ENCODE measurements at places on chromosomes 11 and 22. TPM values are rescaled to one million over a fixed set of nuclear protein-coding genes. Genes with fewer than 3 reads are reported as not detected.

DNA sequence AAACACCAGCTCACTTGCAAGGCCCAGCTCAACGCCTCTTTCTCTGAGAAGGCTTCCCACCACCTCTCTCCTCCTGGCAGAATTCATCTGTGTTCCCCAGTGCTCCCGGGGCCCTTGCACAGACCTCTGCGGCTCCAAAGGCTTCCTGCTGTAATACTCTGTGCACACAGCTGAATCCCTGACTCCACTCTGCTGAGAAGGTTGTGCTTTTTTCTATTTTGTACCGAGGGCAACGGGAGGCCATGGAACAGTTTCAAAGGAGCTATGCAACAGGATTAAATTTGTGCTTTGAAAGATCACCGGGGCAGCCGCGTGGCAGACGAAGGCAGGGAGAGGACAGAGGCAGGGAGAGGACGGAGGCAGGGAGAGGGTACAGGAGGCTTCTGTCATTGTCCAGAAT is 49.2 kb upstream of the SYT7 start:
- no peak for DNase-seq
- H3K27me3 ChIP-seq, result peaks cover 3% of the 10 kb centered on the region
- H3K4me1 ChIP-seq, result no peaks in the 10 kb centered on the region
- no peak overlapping the region for H3K27ac ChIP-seq

DNA sequence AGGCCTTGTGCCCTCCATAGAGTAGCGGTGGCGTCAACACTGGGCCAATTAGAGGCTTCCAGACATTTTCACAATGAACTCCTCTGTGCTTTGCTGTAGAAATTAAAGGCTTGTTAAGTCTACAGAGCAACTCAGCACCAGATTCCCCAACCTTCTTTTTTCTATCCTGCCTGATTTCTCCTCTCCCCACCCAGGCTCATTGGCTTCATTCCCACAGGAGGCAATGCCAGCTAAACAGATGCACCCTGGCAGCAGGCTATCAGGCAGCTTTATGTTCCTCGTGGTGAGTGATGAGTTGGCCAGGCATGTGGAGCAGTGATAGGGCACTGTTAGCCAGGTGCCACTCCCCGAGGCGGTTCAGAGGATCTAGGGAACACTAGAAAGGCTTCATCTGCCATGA is 4.8 kb downstream of the DIXDC1 start:
- no peak for DNase-seq
- no peak overlapping the region for H3K27ac ChIP-seq
- H3K4me3 ChIP-seq, result no peak overlapping the region

DNA sequence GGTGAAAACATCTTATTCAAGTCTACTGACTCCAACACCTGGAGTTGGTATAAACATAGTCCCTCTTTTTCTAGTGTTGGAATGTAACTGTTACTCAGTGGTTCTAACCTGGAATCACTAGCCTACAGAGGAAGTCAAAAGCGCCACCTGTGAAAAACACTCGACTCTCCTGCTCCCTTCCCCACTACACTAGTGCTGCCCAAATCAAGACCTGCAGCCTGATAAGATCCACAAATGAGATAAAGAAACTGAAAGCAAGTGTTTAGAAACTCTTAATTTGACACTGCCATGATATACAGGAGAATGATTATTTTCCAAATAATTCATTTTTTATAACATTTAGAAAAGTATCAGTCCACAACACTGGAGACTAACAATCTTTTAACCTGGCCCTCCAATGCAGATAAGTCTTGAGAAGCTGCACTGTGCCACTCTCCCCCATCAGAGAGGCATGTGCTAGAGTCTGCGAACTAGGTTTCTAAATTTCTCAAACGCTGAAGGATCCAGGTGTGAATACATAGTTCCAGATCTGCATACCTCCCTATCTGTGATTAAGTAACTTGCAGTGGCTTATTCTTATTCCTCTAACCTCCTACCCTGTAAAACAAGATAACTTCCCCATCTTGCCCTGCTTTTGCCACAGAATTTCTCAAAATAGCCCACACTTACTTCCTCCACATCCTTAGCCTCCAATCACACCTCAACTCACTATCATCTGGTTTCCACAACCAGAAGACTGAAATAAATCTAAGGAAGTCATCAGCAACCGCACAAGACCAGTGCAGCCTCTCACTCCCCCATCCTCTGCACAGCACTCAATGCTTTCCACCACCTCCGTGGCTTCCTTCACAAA is 88.1 kb downstream of the RRAS2 start:
- H3K27ac ChIP-seq, result no peak overlapping the region
- DNase-seq, result no peak
- peak overlapping the region; percentile 10 for H3K4me3 ChIP-seq
- no peaks in the 10 kb centered on the region for H3K36me3 ChIP-seq
- H3K4me1 ChIP-seq, result peaks cover 20% of the 10 kb centered on the region

The CYP2D6 gene
- 7.4 TPM for total RNA-seq

The ARRB1 gene
- 26.7 TPM for total RNA-seq

DNA sequence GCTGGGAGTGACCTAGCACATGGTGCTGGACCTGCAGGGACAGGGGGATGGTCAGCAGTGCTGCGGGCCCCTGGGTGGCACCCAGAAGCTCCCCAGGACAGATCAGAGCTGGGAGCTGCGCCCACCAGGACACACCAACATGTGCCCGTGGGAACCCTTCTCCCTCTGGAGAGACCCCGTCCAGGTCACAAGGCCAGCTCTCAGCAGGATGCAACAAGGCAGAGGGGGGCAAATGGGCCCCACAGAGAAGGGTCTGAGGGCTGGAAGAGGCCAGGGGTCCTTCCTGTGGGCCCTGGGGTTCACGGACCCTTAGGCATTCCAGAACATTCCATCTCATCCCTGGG is 6.2 kb downstream of the DUSP8 start:
- no peak overlapping the region for H3K4me3 ChIP-seq
- no peaks in the 10 kb centered on the region for H3K27me3 ChIP-seq
- no peak overlapping the region for H3K27ac ChIP-seq
- no peak for DNase-seq

The MRGPRX4 gene
- total RNA-seq, result not detected

The OSM gene
- 13.9 TPM for total RNA-seq

- no peaks in the 10 kb centered on the region for H3K27me3 ChIP-seq
- no peaks in the 10 kb centered on the region for H3K4me1 ChIP-seq
- no peak overlapping the region for H3K4me3 ChIP-seq
- no peak overlapping the region for H3K27ac ChIP-seq
These were observed 14.2 kb downstream of the MOB2 start for GRCh38 chr11:1472180-1473005.

Data from CD4-positive, alpha-beta T cell (primary cell).